Left lung (tissue), 14 donors: ENCODE measurements at places on chromosomes 4 and X. TPM values are rescaled to one million over a fixed set of nuclear protein-coding genes. Genes with fewer than 3 reads are reported as not detected.

The GAGE12G gene
- not detected for total RNA-seq

The FGFR3 gene
- total RNA-seq, result 13.5 TPM

The CFI gene
- total RNA-seq, result 66.8 TPM

The SLC10A7 gene
- total RNA-seq, result 22.0 TPM

The PRRG1 gene
- total RNA-seq, result 8.6 TPM

The MAMLD1 gene
- total RNA-seq, result 4.0 TPM

The SORCS2 gene
- 9.6 TPM for total RNA-seq

The CACNA1F gene
- total RNA-seq, result 0.21 TPM

The CT45A5 gene
- not detected for total RNA-seq

The HTR2C gene
- total RNA-seq, result not detected

The RASSF6 gene
- 1.3 TPM for total RNA-seq

The SPANXA2 gene
- not detected for total RNA-seq

The MSL3 gene
- total RNA-seq, result 27.3 TPM

The HSD17B13 gene
- total RNA-seq, result 0.41 TPM

The FAM236D gene
- not detected for total RNA-seq

The SPATA4 gene
- total RNA-seq, result 0.20 TPM

The PCDH7 gene
- total RNA-seq, result 6.8 TPM

The OTC gene
- total RNA-seq, result 0.87 TPM

The ODAPH gene
- total RNA-seq, result not detected

The NXF3 gene
- 3.3 TPM for total RNA-seq

The GSX2 gene
- total RNA-seq, result not detected

The FAM47A gene
- total RNA-seq, result not detected

The CCNG2 gene
- total RNA-seq, result 31.6 TPM

The TMEM131L gene
- total RNA-seq, result 20.2 TPM

The ENOPH1 gene
- 34.0 TPM for total RNA-seq

The PGAM4 gene
- total RNA-seq, result not detected

The PI4K2B gene
- 22.0 TPM for total RNA-seq

The FAM236C gene
- total RNA-seq, result not detected
